ENCODE measurements at places on chromosomes 6 and 20.
A peak's percentile ranks its signal among the peaks of the same experiment; 100 is the strongest.

DNA sequence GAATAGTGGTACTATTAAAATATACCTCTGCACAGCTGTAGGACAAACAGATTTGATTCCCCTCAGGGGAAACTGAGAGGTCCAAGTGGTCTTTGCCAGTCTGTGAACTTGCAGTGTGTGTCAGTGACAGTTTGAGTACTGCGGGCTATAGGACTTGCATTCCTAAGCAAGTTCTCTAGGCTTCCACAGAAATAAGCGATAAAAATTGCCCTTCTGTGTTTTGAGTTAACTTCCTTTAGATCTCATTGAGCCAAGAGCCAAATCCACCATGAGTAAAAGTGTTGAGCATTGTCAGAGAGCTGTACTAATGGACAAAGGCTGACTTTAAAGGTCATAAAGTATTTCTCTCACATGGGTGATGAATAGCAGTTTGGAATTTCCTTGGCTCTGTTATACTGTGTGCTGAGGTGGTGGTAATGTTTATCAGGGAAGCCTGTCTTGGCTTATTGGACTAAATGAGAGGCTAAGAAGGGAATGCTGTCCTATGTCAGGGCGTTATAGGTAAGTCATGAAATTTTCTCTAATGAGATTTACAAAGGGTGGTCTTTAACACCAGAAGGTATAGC lies 122.6 kb upstream of the MAP3K7 start:
- DNase-seq = no peak

- no peak for DNase-seq
Measured at GRCh38 chr20:50821257-50821921, 26.5 kb downstream of the BCAS4 start.

GRCh38 chr6:161618831-161619454 lies 345.1 kb upstream of the AGPAT4 start:
- DNase-seq = no peak

- no peak for DNase-seq
Measured at GRCh38 chr6:47141963-47142362, 99.8 kb upstream of the ADGRF1 start.

DNA sequence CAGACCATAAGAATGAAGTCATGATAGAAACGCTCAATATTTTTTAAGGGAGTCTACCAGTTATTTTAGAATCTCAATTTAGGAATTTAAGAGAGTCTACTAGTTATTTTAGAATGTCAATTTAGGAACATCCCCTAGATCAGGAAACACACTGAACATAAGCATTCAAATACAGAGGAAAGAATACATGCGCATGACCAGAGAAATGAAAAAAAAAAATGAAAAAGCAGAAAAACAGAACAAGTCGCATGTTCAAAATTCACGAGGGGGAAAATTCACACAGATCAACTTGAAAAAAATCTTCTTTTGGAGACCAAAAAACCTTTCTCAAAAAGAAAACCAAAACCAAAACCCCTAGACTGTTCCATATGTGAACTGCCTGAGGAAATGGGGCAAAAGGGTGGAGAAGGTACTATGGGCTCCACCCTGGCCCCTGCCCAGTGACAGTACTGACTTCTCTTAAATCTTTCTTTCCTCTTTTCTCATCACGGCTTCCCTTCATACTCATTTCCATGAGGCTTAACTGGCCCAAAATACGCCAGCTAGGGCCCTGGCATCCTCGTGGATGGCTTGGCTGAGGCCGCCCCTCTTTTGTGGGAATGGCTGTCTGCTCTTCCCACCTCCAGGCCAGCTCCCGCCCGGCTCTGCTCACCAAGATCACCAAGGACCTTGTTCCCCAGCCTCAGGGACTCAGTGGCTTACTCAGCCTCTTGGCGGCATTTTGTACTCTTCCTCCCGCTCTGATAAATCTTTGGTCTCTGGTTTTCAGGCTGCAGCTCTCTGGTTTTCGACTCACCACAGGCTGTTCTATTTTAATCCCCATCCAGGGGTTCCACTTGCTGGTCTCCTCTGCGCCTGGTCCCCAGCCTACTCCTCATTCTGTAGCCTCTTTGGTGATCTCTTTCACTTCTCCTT lies 11.2 kb downstream of the ZBTB2 start:
- no peak for DNase-seq

DNA sequence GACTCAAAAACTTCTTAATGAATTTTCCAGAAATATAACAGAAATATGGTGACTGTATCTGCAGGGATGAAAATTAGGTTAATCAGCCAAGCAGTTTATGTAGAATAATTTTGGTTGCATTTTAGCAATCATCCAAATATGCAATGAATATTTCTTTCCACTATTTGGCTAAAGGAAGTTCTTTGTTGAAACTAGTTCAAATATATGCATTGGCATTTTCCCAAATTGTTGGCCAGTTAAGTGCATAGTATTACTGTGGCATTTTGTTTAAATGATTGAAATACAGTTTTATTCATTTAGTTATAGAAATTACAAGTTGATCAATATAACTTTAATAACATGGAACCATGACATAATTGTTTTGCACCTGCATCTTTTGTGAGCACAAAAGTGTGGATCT lies 115.5 kb downstream of the DOK5 start:
- DNase-seq = no peak

DNA sequence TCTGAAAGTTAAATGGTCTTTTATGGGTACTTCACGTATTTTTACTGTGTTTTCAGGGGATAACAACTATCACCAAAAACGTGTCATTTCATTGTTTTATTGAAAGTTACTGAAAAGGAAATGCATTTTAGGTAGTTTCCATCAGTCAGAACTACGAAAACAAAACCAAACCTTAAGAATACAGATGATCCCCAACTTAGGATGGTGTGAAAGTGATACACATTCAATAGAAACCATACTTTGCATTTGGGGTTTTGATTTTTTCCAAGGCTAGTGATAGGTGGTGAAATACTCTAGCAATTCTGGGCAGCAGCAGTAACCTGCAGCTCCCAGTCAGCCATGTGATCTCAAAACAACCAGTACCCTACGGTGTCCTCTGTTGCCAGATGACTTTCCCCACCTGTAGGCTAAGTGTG lies 25.9 kb upstream of the EFHC1 start:
- DNase-seq = no peak

DNA sequence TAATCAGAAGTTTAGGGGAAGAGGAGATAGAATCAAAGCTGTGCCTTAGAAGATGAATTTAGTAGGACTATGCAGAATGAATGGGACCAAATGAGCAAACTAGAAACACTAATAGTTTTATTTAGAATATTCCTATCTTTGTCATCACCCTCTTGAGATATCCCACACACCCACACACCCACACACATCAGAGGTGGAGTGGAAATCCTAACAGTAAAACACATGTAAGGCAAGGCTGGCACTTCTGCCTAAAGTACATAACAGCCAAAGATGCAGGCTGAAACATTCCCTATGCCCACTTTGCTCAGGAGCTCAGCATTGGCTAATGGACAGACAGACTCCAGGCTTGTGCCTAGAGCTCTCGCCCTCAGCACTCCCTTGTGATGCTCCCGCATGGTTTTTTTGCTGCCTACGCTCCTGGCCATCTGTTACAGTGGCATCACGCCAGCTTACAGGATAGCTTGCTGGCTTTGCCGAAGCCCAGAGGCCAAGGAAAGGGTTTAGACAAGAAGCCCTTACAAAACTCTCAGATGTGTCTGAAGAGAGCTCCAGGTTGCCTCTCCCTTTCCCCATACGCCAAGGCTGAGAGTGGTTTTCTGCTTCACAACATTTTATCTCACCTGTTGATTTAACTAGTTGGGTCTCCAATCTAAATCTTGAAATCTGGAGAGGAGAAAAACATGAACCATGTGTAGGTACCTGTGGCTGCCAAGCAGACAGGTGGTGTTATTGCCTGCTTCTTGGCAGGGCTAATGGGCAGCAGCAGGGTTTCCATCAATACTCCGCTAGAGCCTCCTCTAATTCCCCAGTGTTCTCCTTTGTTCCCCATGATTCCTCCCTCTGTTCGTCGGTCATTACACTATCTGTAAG lies 282.6 kb upstream of the ID4 start:
- no peak for DNase-seq

DNA sequence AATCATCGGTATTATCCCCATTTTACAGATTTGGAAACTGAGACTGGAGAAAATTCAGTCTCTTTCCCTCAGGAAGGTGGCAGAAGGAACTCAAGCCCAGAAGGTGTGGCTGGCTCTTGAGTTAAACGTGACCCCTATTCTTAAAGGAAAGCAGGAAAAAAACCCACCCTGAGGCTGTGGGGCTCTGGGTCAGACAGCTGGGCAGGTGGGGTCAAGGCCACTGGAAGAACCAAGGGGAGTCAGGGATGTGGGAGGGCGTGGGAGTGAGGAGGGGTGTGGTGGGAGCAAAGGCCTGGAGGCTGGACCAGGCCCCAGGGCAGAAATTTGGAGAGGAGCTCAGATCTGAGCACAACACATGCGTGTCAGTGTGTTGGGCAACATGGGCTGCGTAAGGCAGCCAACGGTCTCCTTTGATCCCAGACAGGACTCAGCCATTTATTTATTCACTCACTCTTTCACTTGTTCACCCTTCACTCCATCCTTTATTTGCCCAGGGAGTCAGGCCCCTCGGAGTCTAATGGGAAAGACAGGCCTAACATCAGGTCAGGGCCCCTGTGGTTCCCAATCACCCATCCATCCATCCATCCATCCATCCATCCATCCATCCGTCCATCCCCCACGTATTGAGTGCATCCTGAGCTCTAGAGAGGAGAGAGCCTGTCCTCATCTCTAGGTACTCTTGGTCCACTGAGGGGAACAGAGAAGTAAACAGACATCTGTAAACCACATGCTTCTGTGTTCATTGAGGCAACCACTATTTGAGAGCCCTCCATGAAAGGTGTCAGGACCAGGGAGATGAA lies 165.0 kb downstream of the VEGFA start:
- no peak for DNase-seq

- peak; percentile 52 for DNase-seq
Measured at GRCh38 chr20:33862709-33863403, 51.7 kb downstream of the CHMP4B start.

- no peak for DNase-seq
Measured at GRCh38 chr6:40788661-40789655, 201.8 kb upstream of the LRFN2 start.

Data from memory B cell (primary cell).